OCI-M1 (cell line): ENCODE measurements at places on chromosomes 16 and 17.

- no peak for DNase-seq
Measured at GRCh38 chr16:56279132-56279531, 87.8 kb downstream of the GNAO1 start.

DNA sequence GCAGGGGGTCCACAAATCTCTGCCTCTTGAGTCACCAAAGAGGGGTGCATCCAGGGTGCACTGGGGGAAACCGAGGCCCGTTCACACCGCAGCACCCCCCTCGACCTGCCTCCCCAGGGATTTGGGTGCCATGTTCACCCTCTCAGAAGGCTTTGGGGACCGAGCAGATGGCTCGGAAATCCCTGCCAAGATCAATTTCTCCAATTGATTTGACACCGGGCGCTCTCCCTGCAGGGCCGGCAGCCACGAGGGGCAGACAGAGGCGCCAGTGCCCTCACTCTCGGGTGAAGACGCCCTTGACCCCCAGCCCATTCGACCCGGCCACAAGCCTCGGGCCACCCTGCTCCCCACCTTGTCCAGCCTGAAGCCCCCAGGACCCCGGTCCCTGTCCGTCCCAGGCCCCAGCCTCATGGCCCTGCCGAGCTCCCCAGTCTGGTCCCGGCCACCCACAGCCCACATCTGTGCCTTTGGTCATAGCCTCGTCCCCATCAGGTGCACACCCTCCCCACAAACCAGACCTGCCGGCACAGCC, 9.3 kb downstream of the SSTR5 start:
- DNase-seq, result no peak

GRCh38 chr17:37440424-37440823, 33.7 kb downstream of the TADA2A start:
- DNase-seq, result no peak

DNA sequence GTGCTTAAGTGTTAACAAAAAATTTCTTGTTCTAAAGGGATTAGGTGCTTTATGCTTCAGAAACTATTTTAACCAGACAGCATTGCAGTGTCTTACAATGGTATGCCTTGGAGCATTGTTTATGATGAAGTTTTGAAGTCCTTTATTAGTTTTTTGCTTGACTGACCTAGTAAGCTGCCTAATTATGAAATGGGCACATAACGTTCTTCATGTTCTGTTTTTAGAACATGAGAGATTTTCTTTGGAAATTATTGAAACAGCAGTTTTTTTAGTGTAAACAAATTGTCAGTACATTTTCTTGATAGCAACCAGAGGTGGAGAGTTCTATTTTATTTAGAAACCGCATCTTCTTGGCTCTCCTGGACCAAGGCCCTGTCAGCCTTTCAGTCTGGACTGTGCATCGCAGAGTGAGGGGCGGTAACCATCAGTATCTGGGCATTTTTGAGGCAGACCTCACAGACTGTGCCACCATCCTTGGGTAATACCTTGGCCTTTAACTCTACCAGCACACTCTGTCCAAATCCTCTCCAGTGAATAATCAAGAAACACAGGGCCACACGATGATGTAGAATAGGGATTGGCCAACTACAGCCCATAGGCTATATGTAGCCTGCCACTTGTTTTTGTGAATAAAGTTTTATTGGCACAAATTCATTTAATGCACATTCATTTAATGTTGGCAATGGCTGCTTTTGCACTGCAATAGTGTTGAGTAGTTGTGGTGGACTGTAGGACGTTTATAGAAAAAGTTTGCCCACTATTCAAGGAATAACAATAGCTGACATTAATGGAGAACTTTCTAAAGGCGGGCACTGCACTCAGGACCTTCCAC, 81.1 kb downstream of the VPS35L start:
- no peak for DNase-seq

DNA sequence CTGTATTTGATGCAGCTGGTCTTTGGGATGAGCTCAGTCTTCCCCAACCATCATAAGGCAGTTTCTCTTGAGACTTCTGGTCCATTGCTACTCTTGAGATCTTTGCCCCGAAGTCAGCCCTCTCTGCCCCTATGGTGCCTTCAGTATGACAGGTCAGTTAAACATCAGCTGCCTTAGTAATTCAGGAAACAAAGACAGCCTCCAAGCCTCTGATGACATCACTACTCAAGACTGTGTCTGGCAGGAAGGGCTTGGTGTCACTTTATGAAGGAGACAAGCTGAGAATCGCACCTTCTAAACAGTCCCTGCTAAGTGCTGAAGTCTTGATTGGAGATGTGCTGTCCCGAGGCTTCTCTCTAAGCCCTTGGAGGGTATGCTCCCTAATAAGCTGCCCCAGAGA, 104.9 kb upstream of the TBX2 start:
- no peak for DNase-seq

DNA sequence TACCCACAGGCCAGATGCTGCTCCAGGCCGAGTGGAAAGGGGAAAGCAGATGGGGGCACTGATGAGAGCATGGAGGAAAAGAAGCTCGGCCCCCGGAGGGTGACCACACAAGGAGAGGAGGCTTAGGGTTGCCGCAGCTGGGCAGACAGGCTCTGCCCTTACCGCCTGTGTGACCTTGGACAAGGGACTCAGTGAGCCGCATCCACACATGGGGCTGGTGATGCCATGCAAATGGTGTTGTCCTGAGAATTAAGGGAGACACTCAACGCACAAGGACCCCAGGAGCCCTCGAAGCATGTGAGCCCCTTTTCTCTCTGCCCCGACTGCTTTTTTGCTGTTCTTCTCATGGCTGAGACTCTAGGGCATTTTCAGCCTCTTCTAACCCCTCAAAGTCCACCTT, 61.0 kb downstream of the PLXDC1 start:
- DNase-seq, result no peak

- DNase-seq, result peak; percentile 39
Measured at GRCh38 chr17:61349350-61349749, 50.3 kb upstream of the TBX2 start.

DNA sequence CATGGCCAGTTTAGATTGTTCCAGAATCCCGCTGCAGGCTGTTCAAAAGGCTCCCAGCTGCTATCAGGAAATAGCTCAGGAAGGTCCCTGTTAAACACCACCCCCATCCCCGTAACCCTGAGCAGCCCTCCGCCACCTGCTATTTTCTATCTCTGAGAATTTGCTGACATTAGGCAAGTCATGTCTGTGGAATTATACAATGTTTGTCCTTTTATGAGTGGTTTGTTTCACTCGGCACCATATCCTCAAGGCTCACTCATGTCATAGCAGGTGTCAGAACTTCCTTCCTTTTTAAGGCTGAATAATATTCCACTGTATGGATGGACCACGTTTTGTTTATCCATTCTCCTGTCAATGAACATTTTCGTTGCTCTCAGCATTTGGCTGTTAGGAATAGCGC, 164.3 kb upstream of the FOXF1 start:
- no peak for DNase-seq

GRCh38 chr17:29046473-29046839, 3.5 kb downstream of the PIPOX start:
- no peak for DNase-seq

DNA sequence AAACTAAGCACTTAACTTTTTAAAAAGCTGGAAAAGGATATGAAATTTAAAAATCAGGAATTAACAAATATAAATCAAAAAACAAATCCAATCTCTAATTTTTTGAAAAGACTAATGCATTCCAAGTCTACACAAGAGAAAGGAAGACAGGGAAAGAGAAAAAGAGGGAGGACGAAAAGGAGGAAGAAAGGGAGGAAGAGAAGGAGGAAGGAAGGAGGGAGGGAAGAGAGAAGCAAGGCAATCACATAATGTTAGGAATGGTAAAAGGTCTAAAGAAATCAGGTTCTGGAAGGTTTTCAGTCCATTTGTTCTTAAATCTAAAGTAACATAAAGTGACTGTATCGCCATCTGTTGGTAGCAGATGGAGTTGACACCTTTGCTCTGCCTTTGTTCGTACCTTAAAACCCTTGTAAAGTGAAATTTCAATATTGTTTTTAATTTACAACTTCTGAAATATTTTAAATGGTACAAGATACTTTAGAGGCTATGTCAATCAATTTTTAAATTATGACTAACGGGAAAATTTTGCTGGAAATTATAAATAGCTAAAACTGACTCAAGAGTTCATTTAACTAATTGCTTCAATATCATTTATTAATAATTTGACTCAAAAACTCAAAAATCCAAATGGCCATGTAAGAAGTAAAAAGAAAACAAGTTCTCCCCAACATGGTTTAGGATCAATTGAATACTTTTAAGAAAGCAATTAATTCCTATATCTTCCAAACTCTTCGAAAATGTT, 20.4 kb upstream of the CDYL2 start:
- peak; percentile 68 for DNase-seq

DNA sequence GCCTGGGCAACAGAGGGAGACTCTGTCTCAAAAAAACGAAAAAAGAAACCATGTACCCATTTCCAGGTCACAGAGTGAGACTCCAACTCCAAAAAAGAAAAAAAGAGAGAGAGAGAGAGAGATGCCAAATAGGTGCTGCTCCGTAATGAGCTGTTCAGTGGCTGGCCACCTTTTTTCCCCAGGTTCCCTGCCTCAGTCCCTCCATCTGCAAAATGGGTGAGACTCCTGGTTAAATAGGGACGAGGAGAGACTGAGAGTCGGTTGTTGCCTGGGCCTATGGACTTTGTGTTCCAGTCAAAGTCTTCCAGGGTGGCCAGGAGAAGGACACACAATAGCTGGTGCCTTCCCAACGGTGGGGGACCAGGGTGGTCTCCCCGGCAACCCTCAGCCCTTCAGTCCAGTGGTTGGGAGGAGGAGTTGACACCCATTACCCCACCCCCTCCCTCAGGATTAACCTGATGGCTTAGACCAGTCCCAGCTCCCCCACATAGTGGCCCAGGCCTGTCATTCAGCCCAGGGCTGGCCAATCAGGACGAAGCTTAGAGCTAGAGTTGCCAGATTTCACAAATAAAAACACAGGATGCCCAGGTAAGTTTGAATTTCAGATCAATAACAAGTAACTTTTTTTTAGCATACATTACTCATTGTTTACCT, 258.2 kb downstream of the PARN start:
- DNase-seq, result no peak

GRCh38 chr17:36937001-36937958, at the start of gene LHX1:
Gene LHX1, plus strand, starts transcription at chr17:36937475. Its CDS starts 723 bp downstream, at chr17:36938198.
- DNase-seq, result no peak

DNA sequence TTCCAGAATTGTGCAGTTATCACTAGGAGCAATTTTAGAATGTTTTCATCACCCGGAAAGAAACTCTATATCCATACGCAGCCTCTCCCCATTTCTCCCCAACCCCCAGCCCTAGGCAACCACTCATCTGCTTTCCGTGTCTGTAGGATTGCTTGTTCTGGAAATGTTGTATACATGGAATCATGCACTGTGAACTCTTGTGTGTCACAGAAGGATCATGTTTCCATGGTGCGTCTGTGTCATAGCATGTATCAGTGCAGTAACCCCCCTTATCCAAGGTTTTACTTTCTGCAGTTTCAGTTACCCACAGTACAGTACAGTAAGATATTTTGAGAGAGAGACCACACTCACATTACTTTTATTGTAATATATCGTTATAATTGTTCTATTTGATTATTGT, 299.4 kb downstream of the CPPED1 start:
- DNase-seq, result no peak

DNA sequence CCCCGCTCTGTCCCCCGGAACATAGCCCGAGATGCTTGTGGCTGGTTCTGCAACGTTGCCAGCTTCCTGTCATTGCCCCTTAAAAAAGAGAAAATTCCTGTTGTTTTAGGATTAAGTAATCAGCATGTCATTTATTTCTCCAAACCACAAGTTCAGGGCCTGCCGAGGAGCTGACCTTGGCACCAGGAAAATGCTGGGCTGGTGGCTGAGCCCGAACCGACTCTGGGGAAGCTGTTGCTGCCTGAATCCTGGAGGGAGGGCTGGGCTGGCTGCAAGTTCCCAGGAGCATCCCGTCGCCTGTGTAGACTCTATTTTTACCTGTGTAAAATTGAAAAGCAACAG, 130.9 kb upstream of the FOXF1 start:
- DNase-seq, result no peak

GRCh38 chr17:1506649-1507267, 9.7 kb downstream of the INPP5K start:
- no peak for DNase-seq

DNA sequence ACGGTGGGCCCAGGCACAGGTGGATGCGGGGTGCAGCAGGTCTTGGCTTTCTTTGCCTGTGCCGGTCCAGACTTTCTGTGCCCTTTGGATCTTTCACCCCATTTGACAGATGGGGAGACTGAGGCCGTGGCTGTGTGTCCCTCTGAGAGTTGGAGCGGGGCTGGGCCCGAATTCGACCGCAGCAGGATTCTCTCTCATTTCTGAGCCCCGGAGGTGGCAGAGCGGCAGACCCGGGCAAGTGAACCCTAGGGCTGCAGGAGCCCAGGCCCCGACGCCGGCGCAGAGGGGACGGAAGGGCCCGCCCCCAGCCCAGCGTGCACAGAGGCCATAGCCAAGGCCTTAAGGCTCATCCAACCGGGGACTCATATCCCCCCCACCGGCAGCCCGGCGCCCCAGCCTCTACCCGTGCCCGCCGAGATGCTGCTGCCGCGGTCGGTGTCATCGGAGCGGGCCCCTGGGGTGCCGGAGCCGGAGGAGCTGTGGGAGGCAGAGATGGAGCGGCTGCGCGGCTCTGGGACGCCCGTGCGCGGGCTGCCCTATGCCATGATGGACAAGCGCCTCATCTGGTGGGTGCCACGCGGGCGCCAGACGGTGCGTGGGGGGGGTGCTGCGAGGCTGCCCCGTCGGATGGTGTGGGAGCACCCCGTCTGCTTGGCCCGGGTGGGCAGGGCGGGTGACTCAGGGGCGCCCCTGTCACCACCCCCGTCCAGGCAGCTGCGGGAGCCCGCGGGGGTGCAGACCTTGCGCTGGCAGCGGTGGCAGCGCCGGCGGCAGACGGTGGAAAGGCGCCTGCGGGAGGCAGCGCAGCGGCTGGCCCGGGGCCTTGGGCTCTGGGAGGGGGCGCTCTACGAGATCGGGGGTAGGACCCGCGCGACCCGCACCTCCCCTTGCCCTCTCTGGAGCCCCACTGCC, 857 bp downstream of the TMC8 start:
- DNase-seq, result no peak

GRCh38 chr16:30032083-30032819, 1.2 kb upstream of the TLCD3B start:
- DNase-seq, result peak; percentile 89

DNA sequence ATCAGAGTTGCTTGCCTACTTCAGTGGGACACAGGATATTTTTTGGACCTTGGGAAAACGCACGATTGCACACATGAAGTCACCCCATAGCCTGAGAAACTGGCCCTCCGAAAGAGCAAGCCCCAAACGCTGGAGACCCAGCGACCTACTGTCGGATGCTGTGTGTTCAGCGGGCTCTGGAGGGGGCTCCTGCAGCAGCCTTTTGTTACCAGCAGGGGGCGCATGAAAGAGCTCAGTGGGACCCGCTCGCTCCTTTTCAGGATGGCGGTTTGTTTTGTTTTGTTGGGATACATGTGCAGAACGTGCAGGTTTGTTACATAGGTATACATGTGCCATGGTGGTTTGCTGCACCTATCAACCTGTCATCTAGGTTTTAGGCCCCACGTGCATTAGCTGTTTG, 28.4 kb downstream of the MYH3 start:
- no peak for DNase-seq

GRCh38 chr17:35578929-35579432, 610 bp upstream of the PEX12 start:
- DNase-seq, result peak; percentile 54

- DNase-seq, result peak; percentile 87
Measured at GRCh38 chr16:74991593-74992403, 6.9 kb upstream of the WDR59 start.

GRCh38 chr17:7705269-7706255, 560 bp downstream of the EFNB3 start:
- DNase-seq, result no peak
